Mesothelial cell of epicardium (in vitro differentiated cells): ENCODE measurements at places on chromosomes 5 and 9.

DNA sequence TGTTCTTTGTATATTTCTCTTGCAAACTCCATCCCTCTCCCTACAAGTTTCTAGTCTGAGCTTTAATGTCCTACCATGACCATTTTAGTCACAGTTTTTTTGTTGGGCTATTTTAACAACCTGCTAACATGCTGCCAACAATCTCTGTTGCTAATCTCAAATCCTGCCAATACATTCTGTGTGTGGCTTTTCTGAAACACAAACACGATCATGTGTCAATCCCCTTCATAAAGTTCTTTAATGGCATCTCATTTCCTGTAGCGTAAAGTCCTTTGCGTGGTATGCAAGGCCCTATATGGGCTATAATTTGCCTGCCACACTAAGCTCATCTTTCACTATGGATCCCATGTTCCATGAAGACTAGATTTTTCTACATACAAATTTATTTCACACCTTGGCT is 180.6 kb downstream of the CWC27 start:
- DNase-seq = no peak

GRCh38 chr5:26482076-26482809 is 556.1 kb downstream of the CDH9 start:
- DNase-seq = no peak

DNA sequence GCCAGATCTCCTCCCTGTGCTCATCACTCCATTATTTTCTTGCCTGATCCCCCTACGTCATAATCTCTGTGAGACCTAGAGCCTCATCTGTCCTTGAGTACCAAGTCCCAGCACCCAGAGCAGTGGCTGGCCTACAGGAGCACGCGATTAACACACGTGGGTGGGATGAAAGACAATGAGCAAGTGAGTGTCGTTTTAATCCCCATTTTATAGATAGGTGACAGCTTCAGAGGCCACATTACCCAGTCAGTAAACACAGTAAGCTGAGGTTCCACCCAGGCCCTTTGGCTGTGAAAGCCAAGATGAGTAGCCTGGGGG is 17.3 kb downstream of the TRUB2 start:
- no peak for DNase-seq

DNA sequence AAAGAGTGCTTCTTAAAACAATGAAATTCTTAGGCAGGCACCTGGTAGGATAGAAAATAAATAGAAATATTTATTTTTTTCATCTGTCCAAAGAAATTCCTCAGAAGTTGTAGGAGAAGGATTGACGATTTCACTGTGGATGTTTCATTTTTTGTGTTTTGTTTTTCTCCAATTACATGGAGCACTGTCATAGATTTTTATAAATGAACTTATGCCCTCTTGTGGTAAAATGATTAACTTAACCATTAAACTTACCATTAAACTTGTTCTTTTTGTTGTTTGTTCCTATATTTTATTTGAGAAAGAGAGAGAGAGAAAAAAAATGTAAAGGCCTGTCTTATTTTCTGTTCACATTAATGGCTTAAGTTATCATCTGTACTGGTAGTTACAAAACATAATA is 339.2 kb downstream of the PRR16 start:
- no peak for DNase-seq

DNA sequence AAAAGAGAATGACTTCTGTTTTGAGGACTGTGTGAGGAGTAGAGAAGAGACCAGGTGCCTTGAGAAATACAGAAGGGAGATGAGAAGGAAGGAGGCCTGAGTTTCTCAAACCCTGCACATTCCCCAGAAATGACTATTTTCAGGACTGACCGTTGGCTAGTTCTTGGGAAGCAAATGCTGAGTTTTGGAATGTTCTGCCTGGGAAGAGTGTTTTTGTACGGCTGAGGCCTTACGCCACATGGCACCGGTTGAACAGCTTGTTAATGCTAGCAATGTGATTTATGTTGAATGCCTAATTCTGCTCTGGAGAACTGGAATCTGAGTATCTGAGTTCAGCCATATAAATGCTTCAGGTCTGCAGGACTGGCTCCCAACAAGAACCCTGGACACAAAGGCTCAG is 152.7 kb upstream of the ADAMTS16 start:
- DNase-seq = no peak

DNA sequence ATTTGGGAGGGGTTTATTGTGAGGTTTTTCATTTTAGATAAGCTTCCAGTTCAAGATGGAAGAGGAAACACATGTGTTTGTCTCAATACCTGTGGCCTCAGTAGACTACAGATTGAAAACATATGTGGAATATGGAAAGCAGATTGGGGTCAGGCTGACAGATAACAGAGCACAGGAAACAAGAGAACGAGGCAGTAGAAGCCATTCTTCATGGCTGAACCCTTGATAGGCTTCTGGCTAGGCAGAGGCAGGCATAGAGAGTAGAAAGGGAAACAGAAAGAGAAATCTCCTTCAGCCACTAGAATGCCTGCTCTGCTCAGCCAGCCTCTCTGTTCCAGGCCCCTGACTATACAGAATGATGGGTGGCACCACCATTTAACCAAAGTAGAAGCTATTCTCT is 152.5 kb downstream of the MUSK start:
- no peak for DNase-seq

- DNase-seq = no peak
These were observed 74.0 kb downstream of the KCNN2 start for GRCh38 chr5:114435885-114436299.
